Liver (tissue), 10 donors: ENCODE measurements at places on chromosomes 6 and 20. TPM values are rescaled to one million over a fixed set of nuclear protein-coding genes. Genes with fewer than 3 reads are reported as not detected.

GRCh38 chr6:36160147-36160760 lies 29.9 kb downstream of the MAPK13 start:
- H3K27ac ChIP-seq: no peak overlapping the region
- DNase-seq: no peak
- no peaks in the 10 kb centered on the region for H3K36me3 ChIP-seq
- no peaks in the 10 kb centered on the region for H3K4me1 ChIP-seq

DNA sequence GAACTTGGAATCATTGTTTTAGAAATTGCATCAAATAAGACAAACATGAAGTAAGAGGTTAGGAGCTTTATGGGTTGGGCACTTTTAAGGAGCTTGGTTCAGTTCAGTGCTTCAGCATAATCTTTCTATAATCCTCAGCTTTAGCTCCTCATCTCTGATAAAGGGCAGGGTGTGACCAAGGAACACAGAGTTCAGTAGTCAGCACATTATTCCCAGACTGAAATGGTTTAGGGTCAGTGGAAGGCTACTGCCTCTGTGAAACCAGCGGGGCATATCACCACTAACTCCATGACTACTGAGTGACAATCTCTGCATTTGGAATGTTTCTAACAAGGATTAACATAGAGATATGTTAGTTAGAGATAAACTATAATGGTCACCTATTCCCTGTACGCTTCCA lies 36.9 kb downstream of the CRYBG1 start:
- H3K27me3 ChIP-seq: no peaks in the 10 kb centered on the region
- DNase-seq: no peak
- H3K27ac ChIP-seq: no peak overlapping the region
- H3K4me3 ChIP-seq: no peak overlapping the region
- no peaks in the 10 kb centered on the region for H3K36me3 ChIP-seq

GRCh38 chr6:56143796-56144195 lies 103.6 kb downstream of the COL21A1 start:
- DNase-seq: no peak
- no peaks in the 10 kb centered on the region for H3K27me3 ChIP-seq
- H3K4me3 ChIP-seq: no peak overlapping the region
- no peaks in the 10 kb centered on the region for H3K36me3 ChIP-seq
- no peak overlapping the region for H3K27ac ChIP-seq

GRCh38 chr6:68718385-68719073 lies 83.4 kb downstream of the ADGRB3 start:
- no peak overlapping the region for H3K27ac ChIP-seq
- H3K4me3 ChIP-seq: no peak overlapping the region

- H3K4me3 ChIP-seq: no peak overlapping the region
- no peak overlapping the region for H3K27ac ChIP-seq
- no peak for DNase-seq
- H3K27me3 ChIP-seq: no peaks in the 10 kb centered on the region
These were observed 105.8 kb upstream of the DUSP22 start for GRCh38 chr6:186340-186965.

- H3K27ac ChIP-seq: no peak overlapping the region
- H3K36me3 ChIP-seq: no peaks in the 10 kb centered on the region
- no peaks in the 10 kb centered on the region for H3K27me3 ChIP-seq
- H3K4me3 ChIP-seq: no peak overlapping the region
- no peaks in the 10 kb centered on the region for H3K4me1 ChIP-seq
- no peak for DNase-seq
These were observed 1076.4 kb downstream of the HACE1 start for GRCh38 chr6:103783329-103783728.

DNA sequence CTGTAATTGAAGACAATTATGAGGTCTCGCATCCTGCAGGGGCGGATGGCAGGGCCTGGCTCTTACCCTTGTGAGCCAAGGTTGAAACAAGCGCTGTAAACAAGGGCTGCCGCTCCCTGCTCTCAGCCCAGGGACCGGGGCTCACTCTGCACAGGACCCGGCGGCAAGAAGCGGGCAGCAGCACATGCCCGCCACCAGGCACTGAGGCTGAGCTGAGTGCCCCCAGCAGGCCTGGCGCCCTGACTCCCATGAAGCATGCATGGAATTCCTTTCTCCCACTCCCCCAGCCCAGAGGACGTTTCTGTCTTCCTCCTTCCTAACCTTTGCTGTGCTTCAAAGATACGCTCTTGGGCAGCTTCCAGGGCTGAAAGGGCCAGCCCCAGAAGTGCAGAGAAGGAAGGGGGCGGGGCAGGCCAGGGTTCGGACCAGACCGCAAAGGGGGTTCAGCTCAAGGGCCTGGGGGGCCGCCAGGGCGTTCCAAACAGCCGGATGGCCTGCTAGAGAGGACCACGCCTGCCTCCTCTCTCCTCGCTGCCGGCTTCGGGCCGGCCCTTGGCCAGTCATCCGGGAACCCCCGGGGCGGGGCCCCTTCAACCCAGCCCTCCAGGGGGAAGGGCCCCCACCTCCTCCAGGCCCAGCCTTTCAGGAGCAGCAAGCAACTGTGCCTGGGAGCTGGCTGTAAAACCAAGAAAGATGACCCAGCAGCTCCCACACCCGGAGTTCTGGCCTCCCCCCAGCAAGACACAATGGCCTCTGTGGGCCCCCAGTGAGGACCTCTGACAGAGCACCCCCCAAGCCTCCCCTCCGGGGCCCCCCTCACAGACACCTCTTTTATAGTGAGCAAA lies 109.9 kb downstream of the NOL4L start:
- H3K27ac ChIP-seq: peak overlapping the region; percentile 68
- no peaks in the 10 kb centered on the region for H3K36me3 ChIP-seq
- H3K4me1 ChIP-seq: peaks cover 37% of the 10 kb centered on the region
- H3K4me3 ChIP-seq: peak overlapping the region; percentile 3

DNA sequence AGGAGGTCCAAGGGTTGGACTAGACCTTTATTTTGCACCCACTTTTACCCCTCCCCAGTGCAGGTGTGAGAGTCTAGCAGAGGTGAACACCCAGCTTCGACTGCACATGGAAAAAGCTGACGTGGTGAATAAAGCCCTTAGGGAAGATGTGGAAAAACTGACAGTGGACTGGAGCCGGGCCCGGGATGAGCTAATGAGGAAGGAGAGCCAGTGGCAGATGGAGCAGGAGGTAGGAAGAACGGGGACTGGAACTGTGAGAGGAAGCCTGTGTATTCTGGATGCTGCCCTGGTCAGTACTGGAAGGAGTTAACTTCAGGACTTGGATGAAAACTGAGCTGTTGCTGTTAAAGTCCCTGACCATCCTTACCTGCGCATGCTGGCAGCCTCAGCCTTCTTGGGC lies 10.6 kb downstream of the CEP250 start:
- no peaks in the 10 kb centered on the region for H3K27me3 ChIP-seq
- DNase-seq: no peak
- H3K4me3 ChIP-seq: no peak overlapping the region
- H3K27ac ChIP-seq: no peak overlapping the region
- peaks cover 12% of the 10 kb centered on the region for H3K36me3 ChIP-seq

- H3K4me3 ChIP-seq: no peak overlapping the region
- H3K27me3 ChIP-seq: no peaks in the 10 kb centered on the region
- no peaks in the 10 kb centered on the region for H3K36me3 ChIP-seq
- no peak overlapping the region for H3K27ac ChIP-seq
- H3K4me1 ChIP-seq: no peaks in the 10 kb centered on the region
These were observed 38.0 kb upstream of the VGLL2 start for GRCh38 chr6:117227245-117227962.

- no peak overlapping the region for H3K27ac ChIP-seq
- H3K27me3 ChIP-seq: no peaks in the 10 kb centered on the region
- no peak overlapping the region for H3K4me3 ChIP-seq
- H3K36me3 ChIP-seq: no peaks in the 10 kb centered on the region
These were observed 94.9 kb upstream of the MTHFD1L start for GRCh38 chr6:150770637-150771036.

- H3K36me3 ChIP-seq: no peaks in the 10 kb centered on the region
- DNase-seq: no peak
- H3K4me1 ChIP-seq: no peaks in the 10 kb centered on the region
- H3K4me3 ChIP-seq: no peak overlapping the region
- no peak overlapping the region for H3K27ac ChIP-seq
These were observed 300.9 kb upstream of the PRDM1 start for GRCh38 chr6:105785066-105785811.

The PRDM13 gene
- polyA plus RNA-seq: not detected

The SLC13A3 gene
- 8.8 TPM for polyA plus RNA-seq

The SPDEF gene
- polyA plus RNA-seq: not detected

The ENPP1 gene
- 9.5 TPM for polyA plus RNA-seq

The ZNF391 gene
- polyA plus RNA-seq: 0.14 TPM
